Lower lobe of right lung (tissue), 2 donors: ENCODE measurements at places on chromosomes 7 and 10. TPM values are rescaled to one million over a fixed set of nuclear protein-coding genes. Genes with fewer than 3 reads are reported as not detected.
A peak's percentile ranks its signal among the peaks of the same experiment; 100 is the strongest.

VSTM4 gene
- 18.7 TPM for total RNA-seq

GRCh38 chr10:6612371-6612770, 32.3 kb upstream of the PRKCQ start:
- no peak overlapping the region for H3K4me3 ChIP-seq
- no peak for DNase-seq
- no peaks in the 10 kb centered on the region for H3K4me1 ChIP-seq
- H3K36me3 ChIP-seq: no peaks in the 10 kb centered on the region
- no peaks in the 10 kb centered on the region for H3K27me3 ChIP-seq

DNA sequence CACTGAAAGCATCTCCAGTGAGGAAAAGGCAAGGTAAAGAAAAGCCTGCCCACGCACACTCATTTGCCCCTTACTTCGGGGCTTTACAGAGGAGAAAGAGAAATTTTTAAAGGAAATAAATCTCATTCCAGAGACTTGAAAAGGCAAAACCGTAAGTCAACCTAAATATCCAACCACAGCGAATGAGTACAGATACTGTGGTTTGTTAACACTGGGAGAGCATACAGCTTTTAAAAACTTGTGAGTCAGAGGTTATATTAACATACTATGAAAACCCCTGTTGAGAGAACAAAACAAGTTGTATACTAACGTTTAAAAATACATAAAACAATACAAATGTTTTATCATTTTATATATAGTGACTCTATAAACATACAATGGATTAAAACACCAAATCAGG, 28.6 kb upstream of the ST7 start:
- no peak overlapping the region for H3K4me3 ChIP-seq
- H3K27ac ChIP-seq: no peak overlapping the region
- no peaks in the 10 kb centered on the region for H3K4me1 ChIP-seq
- DNase-seq: no peak

GRCh38 chr7:108282427-108282996, 152.4 kb upstream of the LAMB4 start:
- peaks cover 4% of the 10 kb centered on the region for H3K27me3 ChIP-seq
- H3K4me3 ChIP-seq: no peak overlapping the region
- DNase-seq: no peak

DNA sequence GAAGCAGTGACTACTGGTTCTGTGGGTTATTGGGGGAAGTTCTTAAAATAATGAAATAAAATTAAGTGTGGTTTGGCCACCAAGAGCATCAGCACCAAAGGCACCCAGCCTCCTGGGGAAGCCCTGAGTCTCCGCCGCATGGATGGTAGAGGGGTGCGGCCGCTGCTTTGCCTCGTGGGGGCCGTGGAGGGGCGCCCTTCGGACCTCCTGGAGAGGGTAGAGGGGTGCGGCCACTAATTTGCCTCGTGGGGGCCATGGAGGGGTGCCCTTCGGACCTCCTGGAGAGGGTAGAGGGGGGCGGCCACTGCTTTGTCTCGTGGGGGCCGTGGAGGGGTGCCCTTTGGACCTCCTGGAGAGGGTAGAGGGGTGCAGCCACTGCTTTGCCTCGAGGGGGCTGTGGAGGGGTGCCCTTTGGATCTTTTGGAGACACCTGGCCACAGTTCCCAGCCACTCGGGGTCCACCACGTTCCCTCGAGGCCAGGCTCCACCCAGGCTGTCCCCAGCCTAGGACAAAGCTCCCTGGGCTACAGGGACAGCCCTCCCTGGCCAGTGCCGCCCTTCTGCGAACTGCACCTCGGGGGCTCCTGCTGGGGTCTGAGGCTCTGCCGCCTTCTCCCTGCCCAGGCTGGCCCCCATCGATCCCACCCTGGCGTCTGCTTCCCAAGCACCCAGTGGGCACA, 535.1 kb downstream of the PTPRN2 start:
- no peaks in the 10 kb centered on the region for H3K36me3 ChIP-seq
- no peaks in the 10 kb centered on the region for H3K27me3 ChIP-seq

GRCh38 chr7:55185941-55186609, 167.3 kb downstream of the EGFR start:
- no peak overlapping the region for H3K27ac ChIP-seq
- DNase-seq: no peak
- H3K4me1 ChIP-seq: peaks cover 25% of the 10 kb centered on the region
- peaks cover 63% of the 10 kb centered on the region for H3K36me3 ChIP-seq
- H3K4me3 ChIP-seq: no peak overlapping the region
- no peaks in the 10 kb centered on the region for H3K27me3 ChIP-seq

GRCh38 chr7:101636822-101637623, 7.9 kb upstream of the MYL10 start:
- no peak for DNase-seq
- H3K36me3 ChIP-seq: no peaks in the 10 kb centered on the region
- H3K27ac ChIP-seq: no peak overlapping the region
- no peak overlapping the region for H3K4me3 ChIP-seq
- H3K4me1 ChIP-seq: no peaks in the 10 kb centered on the region

CD36 gene
- 141 TPM for total RNA-seq

DNA sequence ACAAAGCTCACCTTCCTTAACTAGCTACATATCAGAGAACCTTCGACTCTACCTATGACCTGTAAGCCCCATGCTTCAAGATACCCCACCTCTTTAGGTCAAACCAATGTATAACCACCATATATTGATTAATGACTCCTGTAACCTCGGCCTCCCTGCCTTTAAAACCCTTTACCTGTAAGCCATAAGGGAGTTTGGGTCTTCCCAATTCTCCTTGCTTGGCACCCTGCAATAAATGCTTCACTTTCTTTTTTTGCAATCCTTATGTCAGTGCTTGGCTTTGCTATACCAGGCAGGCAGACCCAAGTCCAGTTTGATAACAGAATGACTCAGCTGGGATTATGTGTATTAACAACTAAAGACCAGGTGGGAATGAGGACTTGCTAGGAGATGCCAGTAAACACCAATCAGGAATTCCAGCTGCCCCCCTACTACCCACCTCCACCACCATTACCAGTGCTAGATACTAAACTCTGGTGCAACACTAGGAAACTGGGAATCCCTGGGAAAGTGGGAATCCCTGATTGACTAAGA, 22.0 kb upstream of the SLC35G1 start:
- H3K27ac ChIP-seq: no peak overlapping the region
- no peaks in the 10 kb centered on the region for H3K27me3 ChIP-seq
- H3K36me3 ChIP-seq: no peaks in the 10 kb centered on the region
- peaks cover 11% of the 10 kb centered on the region for H3K4me1 ChIP-seq
- no peak for DNase-seq

GRCh38 chr10:69480068-69480412, 28.8 kb downstream of the TSPAN15 start:
- H3K36me3 ChIP-seq: no peaks in the 10 kb centered on the region
- H3K27ac ChIP-seq: peak overlapping the region; percentile 72
- peak; percentile 25 for DNase-seq
- H3K27me3 ChIP-seq: no peaks in the 10 kb centered on the region
- no peak overlapping the region for H3K4me3 ChIP-seq
- H3K4me1 ChIP-seq: peaks cover 50% of the 10 kb centered on the region

HUS1 gene
- 39.2 TPM for total RNA-seq

DNA sequence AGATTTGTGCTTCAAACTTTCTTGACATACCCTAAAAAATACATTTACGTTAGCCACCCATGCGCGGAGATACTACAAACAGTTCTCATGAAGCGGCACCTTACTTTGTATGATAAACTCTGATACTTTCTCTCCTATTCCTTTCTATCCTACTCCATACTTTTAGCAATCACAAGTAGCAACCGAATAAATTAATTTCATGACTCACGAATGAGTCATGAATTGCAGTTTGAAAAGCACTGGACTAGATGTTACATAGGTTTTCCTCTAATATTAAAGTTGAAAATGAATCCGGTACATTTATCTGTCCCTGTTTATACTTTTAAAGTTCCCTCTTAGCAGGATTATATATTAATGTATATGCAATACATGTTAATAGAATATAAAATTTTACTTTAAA, 67.6 kb downstream of the CUBN start:
- H3K27me3 ChIP-seq: no peaks in the 10 kb centered on the region
- no peak overlapping the region for H3K27ac ChIP-seq
- no peak overlapping the region for H3K4me3 ChIP-seq
